ENCODE measurements at places on chromosomes 16 and 17. TPM values are rescaled to one million over a fixed set of nuclear protein-coding genes. Genes with fewer than 3 reads are reported as not detected.

- no peak for DNase-seq
- H3K27me3 ChIP-seq = no peaks in the 10 kb centered on the region
- no peaks in the 10 kb centered on the region for H3K4me1 ChIP-seq
- peaks cover 93% of the 10 kb centered on the region for H3K36me3 ChIP-seq
Observed at GRCh38 chr16:2769675-2770056, 7.4 kb downstream of the ELOB start.

DNA sequence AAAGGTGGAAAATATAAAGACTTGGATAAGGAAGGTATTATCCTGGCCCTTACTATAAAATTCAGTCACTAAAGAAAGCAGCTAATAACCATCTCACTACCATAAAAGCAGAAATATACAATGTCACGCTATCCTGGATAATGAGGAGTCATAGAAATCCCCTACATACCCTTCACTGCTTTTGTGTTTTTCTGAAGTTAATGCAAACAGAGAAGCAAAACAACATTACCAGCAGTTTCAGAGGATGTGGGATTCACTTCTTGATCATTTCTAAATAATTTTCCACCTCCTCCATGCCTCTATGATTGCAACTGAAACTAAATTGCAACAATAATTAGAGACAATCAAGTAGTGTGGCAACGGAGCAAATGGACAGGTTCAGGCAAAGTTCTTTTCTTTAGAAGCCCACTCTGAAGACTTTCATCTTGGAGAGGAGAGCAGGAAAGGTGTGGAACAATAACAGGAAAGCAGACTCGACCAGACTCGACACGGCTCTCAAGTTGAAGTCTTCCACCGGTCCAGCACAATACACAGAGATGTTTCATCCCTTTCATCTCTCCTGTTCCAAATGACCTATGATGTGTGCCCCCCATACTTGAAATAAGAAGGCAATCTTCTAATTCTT lies 10.2 kb downstream of the CYTH1 start:
- H3K27ac ChIP-seq = no peak overlapping the region
- H3K36me3 ChIP-seq = no peaks in the 10 kb centered on the region
- no peak for DNase-seq
- H3K4me1 ChIP-seq = no peaks in the 10 kb centered on the region

DNA sequence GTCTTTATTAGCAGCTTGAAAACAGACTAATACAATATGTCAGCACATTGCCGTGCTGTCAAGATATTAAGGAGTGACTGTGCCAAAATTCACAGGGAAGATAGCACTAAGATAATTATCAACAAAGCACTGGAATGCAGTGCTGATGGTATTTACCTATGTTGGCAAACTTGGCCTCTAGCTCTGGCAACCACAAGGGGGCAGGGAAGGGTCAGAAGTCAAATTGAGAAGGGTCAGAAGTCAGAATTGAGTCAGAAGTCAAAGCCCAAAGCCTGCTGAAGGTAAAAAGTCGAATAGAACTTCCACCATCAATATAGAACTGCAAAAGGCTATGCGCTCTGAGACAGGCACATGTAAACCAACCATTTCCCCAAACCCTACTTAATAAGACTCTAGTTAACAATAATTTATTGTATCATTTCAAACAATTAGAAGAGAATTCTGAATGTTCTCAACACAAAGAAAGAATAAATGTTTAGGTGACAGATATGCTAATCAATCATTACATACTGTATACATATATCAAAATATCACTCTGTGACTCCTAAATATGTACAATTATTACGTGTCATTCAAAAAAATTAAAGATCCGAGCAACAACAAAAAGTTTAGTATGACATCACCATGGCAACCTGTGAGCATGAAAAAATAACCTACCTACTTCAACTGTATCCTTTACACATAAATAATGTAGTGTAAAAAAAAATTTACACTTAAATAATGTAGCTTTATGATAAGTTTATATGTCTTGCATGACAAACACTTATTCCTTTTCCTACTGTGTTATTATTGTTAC lies 916.1 kb downstream of the KCNJ2 start:
- H3K27ac ChIP-seq = no peak overlapping the region
- no peak overlapping the region for H3K4me3 ChIP-seq
- no peaks in the 10 kb centered on the region for H3K4me1 ChIP-seq
- H3K36me3 ChIP-seq = no peaks in the 10 kb centered on the region
- DNase-seq = no peak
- no peaks in the 10 kb centered on the region for H3K27me3 ChIP-seq

- H3K4me1 ChIP-seq = peaks cover 11% of the 10 kb centered on the region
- H3K4me3 ChIP-seq = no peak overlapping the region
- H3K36me3 ChIP-seq = no peaks in the 10 kb centered on the region
- H3K27me3 ChIP-seq = no peaks in the 10 kb centered on the region
Observed at GRCh38 chr17:28038802-28039201, 3.7 kb upstream of the NLK start.

DNA sequence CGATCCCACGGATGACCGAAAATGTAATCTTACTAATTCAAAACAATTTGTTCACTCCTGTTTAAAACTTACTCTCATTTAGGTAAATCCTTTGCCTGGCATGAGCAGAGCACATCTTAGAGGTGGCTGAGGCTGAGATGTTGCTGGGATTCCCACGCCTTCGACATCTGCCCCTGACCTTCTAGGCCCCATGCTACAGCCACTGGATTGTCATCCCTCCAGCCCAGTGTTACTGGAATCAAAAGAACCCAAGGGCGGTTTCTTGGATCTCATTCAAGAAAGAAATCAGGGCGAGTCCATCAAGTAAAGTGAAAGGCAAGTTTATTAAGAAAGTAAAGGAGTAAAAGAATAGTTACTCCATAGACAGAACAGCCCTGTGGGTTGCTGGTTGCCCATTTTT lies 64.5 kb upstream of the SHISA6 start:
- no peaks in the 10 kb centered on the region for H3K4me1 ChIP-seq
- no peak overlapping the region for H3K4me3 ChIP-seq
- H3K27me3 ChIP-seq = no peaks in the 10 kb centered on the region
- H3K27ac ChIP-seq = no peak overlapping the region
- DNase-seq = no peak

DNA sequence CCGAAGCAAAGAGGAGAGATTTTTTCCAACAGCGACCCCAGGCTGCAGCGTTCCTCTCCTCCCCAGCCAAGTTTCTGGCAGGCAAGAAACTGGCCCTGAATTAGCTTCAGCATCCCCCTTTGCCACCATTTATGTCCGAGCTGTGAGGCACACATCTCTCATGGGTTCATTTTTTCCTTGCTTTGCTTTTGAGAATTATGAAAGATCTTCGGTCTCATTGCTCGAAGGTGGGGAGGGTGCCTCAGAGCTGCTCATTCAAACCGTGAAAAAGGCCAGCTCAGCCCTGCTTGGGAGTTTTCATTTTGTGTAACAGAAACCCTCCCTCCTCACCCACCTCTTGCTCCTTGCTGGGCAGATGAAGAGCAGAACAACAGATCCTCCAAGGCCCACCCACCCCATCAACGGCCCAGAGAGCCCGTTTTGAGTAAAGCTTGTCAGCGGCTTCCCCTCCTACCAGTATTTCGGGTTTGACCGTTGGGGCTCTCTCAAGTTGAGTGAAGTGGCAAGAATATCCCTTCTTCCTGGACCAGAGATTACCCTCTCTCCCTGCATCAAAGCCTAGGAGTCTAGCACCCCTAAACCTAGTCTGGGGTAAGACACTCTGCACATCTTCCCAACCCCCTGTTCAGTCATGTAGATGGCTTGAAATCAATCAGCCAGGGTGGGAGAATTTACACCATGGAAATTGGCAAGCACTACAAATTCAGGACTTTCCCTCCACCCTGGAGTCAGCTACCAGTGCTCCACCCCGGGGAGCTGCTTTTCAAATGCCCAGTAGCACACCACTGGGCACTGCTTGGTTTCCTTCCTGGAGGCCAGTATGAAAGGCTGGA lies 1.8 kb downstream of the CCR7 start:
- no peak overlapping the region for H3K4me3 ChIP-seq
- H3K4me1 ChIP-seq = peaks cover 4% of the 10 kb centered on the region
- no peak overlapping the region for H3K27ac ChIP-seq

DNA sequence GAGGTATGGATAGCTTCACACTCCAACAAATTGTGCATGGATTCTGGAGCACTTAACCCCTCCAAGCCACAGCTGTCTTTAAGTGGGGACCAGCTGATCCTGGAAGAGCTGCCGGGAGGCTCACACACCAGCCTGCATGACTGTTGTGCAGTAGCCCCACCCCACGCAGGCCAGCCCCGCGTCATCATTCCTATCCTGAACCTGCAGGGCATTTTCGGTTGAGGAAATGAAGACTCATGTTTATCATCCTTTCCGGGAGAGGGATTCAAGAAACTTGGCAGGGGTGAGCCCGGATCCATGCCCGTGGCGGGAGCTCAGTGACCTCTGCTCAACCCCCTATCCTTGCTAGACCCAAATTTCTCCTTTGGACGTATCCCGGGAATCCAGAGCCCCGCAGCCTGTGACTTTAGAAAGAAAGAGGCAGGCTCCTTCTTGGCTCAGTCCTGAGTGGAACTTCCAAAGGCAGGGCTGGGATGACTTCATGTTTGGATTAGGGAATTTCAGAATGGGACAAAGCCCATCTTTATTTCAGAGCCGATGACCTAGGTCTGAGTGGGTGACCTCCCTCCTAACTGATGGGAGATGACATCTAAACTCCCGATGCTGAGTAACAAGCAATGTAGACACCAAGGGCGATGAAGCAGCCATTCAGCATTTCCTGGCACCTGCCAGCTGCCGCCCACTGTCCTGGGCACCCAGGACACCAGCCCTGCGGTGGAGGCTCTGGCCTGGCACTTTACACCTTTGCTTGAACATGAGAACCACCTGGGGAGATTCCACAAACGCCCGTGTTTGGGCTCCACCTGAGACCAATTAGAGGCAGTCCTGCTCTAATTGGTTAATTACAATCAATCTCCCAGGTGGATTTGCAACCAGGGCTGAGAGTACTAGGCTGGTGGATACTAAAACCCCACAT lies 43.3 kb upstream of the CMIP start:
- no peaks in the 10 kb centered on the region for H3K27me3 ChIP-seq
- no peaks in the 10 kb centered on the region for H3K36me3 ChIP-seq
- no peak for DNase-seq
- H3K4me3 ChIP-seq = no peak overlapping the region
- H3K4me1 ChIP-seq = peaks cover 6% of the 10 kb centered on the region

DNA sequence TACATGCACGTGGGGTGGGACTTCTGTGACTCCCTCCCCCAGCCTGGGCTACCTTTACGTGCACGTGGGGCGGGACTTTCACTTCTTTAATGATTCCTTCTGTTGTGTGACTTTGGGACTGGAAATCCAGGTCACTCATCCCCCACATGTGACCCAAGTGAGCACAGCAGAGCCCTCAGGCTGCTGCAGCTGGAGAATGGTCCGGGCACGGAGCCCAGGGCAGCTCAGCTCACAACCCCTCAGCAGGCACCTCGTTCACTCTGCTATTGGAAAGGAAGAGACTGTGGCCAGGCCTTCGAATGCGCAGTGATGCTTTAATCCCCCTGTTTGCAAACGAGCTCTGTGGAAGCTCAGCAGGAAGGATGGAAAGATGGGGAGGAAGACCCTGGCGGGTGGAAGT lies 14.7 kb downstream of the DBNDD1 start:
- peaks cover 6% of the 10 kb centered on the region for H3K36me3 ChIP-seq
- no peaks in the 10 kb centered on the region for H3K4me1 ChIP-seq
- no peak overlapping the region for H3K4me3 ChIP-seq
- DNase-seq = no peak
- H3K27me3 ChIP-seq = no peaks in the 10 kb centered on the region

DNA sequence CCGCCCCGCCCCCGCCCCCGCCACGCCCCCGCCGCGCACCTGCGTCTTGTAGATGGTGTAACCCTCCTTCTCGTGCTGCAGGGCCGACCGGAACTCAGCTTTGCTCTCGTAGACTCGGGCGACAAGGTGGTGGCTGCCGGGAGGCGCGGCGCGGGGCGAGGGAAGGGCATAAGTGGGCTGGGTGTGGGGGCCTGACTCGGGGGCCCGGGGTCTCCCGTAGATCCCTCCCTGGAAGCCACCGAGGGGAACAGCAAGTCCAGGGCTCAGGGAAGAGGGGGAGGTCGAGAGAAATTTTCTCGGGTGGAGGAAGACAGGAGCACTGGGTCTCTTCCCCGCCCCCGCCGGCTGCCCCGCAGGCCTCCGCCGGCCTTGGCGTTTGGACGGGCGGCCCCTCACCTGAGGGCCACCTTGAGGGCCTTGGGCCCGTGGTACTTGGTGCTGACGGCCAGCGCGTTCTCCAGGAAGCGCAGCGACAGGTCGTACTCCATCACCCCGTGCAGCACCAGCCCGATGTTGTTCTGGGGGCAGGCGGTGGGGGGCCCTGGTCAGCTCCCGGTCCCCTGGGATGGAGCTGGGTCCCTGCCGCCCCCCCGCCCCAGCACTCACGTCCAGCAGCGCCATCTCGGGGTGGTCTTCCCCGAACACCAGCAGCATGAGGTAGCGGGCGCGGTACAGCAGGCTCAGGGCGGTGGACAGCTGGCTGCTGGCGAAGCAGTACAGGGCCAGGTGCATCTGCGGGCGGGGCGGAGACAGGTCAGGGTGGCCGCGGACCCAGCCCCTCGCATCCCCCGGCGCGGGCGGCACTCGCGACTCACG lies 19.4 kb downstream of the CLUH start:
- H3K27me3 ChIP-seq = no peaks in the 10 kb centered on the region
- no peak overlapping the region for H3K27ac ChIP-seq
- no peaks in the 10 kb centered on the region for H3K4me1 ChIP-seq
- DNase-seq = no peak

DNA sequence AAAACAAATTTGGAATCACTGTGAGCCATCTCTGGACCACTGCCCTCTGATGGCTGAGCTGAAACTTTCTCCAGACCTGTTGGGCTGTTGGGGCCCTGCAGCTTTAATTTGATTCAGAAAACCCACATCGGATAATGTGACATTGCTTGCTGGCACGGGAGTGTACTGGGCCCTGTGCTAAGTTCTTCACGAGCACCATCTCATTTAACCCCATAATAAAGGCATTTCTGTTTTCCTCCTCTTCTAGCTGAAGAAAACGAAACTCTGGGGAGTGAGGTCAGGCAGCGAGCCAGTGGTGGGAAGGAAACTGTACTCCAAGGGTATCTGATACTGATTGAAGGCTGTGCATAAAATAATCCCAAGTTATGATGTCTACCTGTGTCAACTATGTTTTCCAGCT lies 34.5 kb upstream of the TNRC6A start:
- H3K4me1 ChIP-seq = no peaks in the 10 kb centered on the region
- no peak overlapping the region for H3K27ac ChIP-seq
- H3K36me3 ChIP-seq = no peaks in the 10 kb centered on the region
- no peak overlapping the region for H3K4me3 ChIP-seq
- no peaks in the 10 kb centered on the region for H3K27me3 ChIP-seq

GRCh38 chr17:68344701-68345136 lies 53.4 kb downstream of the ARSG start:
- no peak for DNase-seq
- H3K36me3 ChIP-seq = no peaks in the 10 kb centered on the region
- no peaks in the 10 kb centered on the region for H3K27me3 ChIP-seq
- no peaks in the 10 kb centered on the region for H3K4me1 ChIP-seq
- no peak overlapping the region for H3K4me3 ChIP-seq

GRCh38 chr17:9968008-9968407 lies 62.9 kb upstream of the RCVRN start:
- no peaks in the 10 kb centered on the region for H3K36me3 ChIP-seq
- H3K4me3 ChIP-seq = no peak overlapping the region
- no peak for DNase-seq
- no peak overlapping the region for H3K27ac ChIP-seq

WSB1 gene
- polyA plus RNA-seq = 230 TPM

MYH1 gene
- 0.01 TPM for polyA plus RNA-seq

RDM1 gene
- polyA plus RNA-seq = 5.6 TPM

MYH13 gene
- polyA plus RNA-seq = 0.04 TPM

ALKBH5 gene
- 59.0 TPM for polyA plus RNA-seq

KRTAP17-1 gene
- polyA plus RNA-seq = 0.07 TPM

C16orf46 gene
- polyA plus RNA-seq = 0.93 TPM

C16orf86 gene
- polyA plus RNA-seq = 1.4 TPM

SYT17 gene
- polyA plus RNA-seq = 8.2 TPM

NPTX1 gene
- 1.3 TPM for polyA plus RNA-seq

INCA1 gene
- polyA plus RNA-seq = 4.6 TPM

TVP23A gene
- polyA plus RNA-seq = 3.5 TPM

Measured in large intestine (tissue), 12 donors.